ENCODE measurements at places on chromosomes 3 and 15. TPM values are rescaled to one million over a fixed set of nuclear protein-coding genes. Genes with fewer than 3 reads are reported as not detected.

GRCh38 chr15:58293622-58294550, 137.9 kb upstream of the LIPC start:
- H3K4me1 ChIP-seq: peaks cover 3% of the 10 kb centered on the region
- no peak for DNase-seq
- H3K27ac ChIP-seq: no peak overlapping the region
- H3K27me3 ChIP-seq: no peaks in the 10 kb centered on the region
- no peaks in the 10 kb centered on the region for H3K36me3 ChIP-seq

DNA sequence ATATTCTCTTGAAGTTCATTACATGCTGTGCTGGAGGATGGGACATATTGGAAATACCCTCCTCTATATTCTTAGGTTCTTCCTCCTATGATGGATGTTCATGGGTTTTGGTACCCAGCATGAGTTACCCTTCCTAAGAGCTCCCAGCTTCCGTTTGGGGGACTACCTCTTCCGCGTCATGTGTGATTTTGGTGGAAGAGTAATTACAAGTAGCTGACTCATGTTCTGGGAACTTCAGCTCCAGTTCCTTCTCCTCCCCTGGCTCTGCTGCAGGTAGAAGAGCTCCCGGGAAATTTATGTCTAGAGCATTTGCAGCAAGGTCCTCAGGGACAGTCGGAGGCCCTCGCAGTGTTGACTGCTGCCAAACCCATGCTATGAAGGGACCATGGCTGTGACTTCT, 208.8 kb upstream of the IL12A start:
- no peak for DNase-seq
- no peaks in the 10 kb centered on the region for H3K4me1 ChIP-seq
- H3K4me3 ChIP-seq: no peak overlapping the region
- no peak overlapping the region for H3K27ac ChIP-seq
- H3K27me3 ChIP-seq: peaks cover 9% of the 10 kb centered on the region
- no peaks in the 10 kb centered on the region for H3K36me3 ChIP-seq

DNA sequence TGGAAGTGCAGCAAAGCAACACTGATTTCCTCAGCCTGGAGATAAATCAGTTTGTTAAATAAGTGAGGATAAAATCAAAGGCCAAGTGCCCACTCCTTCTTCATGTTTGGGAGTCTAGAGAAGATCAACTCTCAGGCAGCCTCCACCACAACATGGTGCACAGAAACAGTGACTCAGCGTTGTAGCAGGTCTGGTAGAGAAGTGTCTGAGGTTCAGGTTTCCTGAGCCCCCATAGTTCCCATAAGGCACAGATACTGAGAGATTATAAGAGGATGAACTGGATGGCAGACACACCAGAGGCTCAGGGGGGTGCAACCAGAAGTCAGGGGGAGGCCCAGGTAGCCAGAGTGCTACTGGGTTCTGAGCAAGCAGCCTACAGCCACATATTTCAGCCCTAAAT, 166.7 kb downstream of the FRMD5 start:
- H3K4me1 ChIP-seq: no peaks in the 10 kb centered on the region
- H3K4me3 ChIP-seq: no peak overlapping the region

DNA sequence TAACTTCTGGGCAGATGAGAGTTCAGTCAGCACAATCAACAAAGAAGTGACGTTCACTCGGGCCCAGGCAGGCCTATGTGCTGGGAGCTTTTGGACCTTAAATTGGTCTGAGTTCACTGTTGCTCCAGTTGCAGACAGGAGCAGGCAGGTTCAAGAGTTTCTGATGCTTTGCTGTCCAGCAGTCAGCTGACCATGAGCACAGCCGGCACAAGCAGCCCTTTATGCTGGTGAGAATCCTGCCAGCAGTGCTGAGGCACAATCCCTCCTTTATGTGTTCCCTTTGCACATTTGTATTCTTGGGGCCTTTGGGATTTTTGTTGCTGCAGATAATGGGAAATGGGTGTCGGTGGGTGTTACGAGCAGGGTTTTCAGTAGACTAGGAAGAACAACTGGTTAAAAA, 81.2 kb upstream of the GOLGA8J start:
- H3K27me3 ChIP-seq: peaks cover 3% of the 10 kb centered on the region
- H3K4me1 ChIP-seq: no peaks in the 10 kb centered on the region
- no peak for DNase-seq
- H3K4me3 ChIP-seq: no peak overlapping the region
- no peaks in the 10 kb centered on the region for H3K36me3 ChIP-seq
- H3K27ac ChIP-seq: no peak overlapping the region

DNA sequence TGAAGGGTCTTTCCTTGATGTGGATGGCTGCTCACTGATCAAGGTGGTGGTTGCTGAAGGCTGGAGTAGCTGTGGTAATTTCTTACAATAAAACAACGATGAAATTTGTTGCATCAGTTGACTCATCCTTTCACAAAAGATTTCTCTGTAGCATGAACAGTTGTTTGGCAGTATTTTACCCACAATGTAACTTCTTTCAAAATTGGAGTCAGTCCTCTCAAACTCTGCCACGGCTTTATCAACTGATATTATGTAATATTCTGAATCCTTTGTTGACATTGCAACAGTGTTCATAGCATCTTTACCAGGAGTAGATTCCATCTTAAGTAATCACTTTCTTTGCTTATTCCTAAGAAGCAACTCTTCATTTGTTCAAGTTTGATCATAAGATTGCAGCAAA, 252.6 kb downstream of the UBE2E2 start:
- H3K27ac ChIP-seq: no peak overlapping the region
- H3K4me1 ChIP-seq: no peaks in the 10 kb centered on the region
- DNase-seq: no peak
- no peaks in the 10 kb centered on the region for H3K27me3 ChIP-seq
- H3K36me3 ChIP-seq: no peaks in the 10 kb centered on the region

DNA sequence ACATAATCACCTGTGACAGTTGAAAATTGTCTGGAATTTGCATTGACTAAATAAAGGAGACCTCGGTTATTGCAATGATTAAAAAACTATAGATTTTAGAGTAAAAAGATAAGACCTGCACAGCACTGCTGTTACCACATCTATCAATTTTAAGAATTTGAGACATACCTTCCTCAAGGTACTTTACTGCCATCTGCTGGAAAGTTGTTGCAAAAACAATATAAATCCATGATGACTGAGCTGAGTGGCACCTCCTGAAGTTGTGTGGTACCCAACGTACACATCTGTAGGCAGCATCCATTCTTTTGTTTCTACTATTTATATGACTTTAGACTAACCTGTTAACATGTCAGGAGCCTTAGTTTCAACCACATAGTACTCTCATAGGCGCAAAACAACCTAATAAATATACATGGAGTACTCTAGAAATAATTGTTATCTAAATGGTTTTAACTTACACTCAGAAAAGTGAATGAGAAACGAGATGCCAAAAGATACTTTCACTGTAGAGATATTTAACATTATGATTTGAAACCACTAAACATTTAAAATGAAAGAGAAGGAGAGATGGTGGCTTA, 106.7 kb downstream of the GHSR start:
- no peak overlapping the region for H3K27ac ChIP-seq
- H3K27me3 ChIP-seq: no peaks in the 10 kb centered on the region
- no peak overlapping the region for H3K4me3 ChIP-seq
- no peak for DNase-seq
- H3K36me3 ChIP-seq: no peaks in the 10 kb centered on the region

DNA sequence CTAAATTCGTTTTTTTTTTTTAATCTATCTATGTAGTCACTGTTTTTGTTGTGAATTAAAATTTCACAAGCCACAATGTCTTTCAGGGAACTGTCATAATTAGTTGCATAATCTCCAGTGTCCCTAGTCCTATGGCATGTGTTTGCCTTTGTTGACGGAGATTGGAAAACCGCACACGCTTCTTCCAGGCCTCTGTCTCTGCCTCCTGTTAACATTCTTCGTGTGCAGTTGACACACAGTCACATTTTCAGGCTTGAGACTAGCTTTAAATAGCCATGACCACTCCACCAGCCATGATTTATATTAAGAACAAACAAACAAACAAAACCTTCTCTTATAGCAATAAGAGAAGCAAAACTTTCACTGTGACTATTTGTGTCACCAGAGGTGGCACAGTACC, 139.8 kb downstream of the DUT start:
- no peaks in the 10 kb centered on the region for H3K36me3 ChIP-seq
- no peak overlapping the region for H3K4me3 ChIP-seq
- H3K27me3 ChIP-seq: no peaks in the 10 kb centered on the region
- DNase-seq: no peak

- H3K36me3 ChIP-seq: peaks cover 6% of the 10 kb centered on the region
- no peaks in the 10 kb centered on the region for H3K27me3 ChIP-seq
- H3K27ac ChIP-seq: no peak overlapping the region
- no peaks in the 10 kb centered on the region for H3K4me1 ChIP-seq
- H3K4me3 ChIP-seq: no peak overlapping the region
- DNase-seq: no peak
Observed at GRCh38 chr3:114080201-114080600, 23.7 kb downstream of the QTRT2 start.

DNA sequence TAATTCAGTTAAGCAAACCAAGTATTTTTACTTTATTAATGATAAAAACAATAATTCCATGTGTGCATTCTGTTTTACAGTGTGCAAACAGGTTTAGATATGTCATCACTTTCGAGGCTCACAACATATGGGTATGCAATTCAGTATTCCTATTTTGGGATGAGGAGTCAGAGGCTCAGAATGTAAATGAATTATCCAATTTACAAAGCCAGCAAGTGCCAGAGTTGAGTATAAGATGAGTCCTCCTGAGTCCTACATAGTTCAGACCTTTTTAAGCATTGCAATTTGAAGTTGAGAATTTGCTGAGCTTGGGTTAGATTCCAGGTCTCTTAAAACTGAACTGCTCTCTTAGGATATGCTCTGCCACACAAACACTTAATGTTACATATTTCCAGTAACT, 424.2 kb upstream of the ROBO2 start:
- H3K36me3 ChIP-seq: no peaks in the 10 kb centered on the region
- no peaks in the 10 kb centered on the region for H3K27me3 ChIP-seq
- no peak overlapping the region for H3K27ac ChIP-seq
- DNase-seq: no peak

DNA sequence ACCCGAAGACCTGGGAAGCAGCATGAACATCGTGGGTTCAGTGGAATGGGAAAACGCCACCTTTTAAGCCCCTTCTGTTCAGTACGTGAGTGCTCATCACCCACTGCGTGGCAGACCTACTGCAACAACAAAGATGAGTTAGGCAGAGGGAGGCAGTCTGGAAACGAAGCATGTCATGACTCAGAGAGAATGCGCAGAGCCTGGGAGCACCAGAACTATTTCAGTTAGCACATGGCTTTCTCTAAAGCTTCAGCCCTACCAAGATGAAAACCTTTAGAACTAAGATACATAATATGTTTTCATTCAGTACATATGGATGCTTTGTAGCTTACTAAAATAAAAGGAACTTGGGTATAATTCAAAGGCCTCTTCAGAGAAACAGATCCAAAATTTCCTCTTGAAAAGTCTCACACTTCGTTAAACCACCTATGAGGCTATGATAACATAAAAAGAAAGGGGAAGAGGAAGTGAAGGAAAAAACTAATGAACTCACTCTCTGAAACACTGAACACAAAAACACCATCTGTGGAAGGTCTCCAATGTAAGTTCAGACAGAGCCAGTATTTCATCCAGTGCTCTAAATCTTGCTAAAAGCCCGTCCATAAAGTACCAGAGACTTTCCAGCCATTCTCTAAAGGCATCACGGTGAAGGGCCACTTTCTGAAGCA, 140.1 kb downstream of the OCA2 start:
- no peaks in the 10 kb centered on the region for H3K36me3 ChIP-seq
- H3K27ac ChIP-seq: no peak overlapping the region
- no peak overlapping the region for H3K4me3 ChIP-seq
- H3K4me1 ChIP-seq: no peaks in the 10 kb centered on the region

DNA sequence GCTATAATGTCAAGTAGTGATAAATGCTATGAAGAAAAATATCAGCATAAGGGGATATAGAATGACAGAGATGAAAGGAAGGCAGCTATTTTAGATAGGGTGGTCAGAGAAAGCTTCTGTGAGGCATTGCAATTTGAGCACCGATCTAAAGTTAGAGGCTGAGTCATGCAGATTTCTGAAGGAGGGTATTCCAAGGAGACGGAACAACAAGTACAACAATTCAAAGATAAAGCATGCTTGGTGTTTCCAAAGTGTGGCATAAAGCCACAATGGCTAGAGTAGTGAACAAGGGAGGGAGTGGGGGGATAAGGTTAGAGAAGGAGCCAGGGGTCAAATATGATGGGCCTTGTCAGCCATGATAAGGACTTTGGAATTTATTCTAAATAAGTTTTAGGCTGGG, 71.9 kb downstream of the PFN2 start:
- H3K4me3 ChIP-seq: no peak overlapping the region
- H3K27me3 ChIP-seq: no peaks in the 10 kb centered on the region

- no peak overlapping the region for H3K27ac ChIP-seq
- H3K36me3 ChIP-seq: no peaks in the 10 kb centered on the region
- DNase-seq: no peak
- no peak overlapping the region for H3K4me3 ChIP-seq
- no peaks in the 10 kb centered on the region for H3K4me1 ChIP-seq
Observed at GRCh38 chr3:194907811-194908210, 222.1 kb downstream of the FAM43A start.

KLHL6 gene
- 54.1 TPM for total RNA-seq

ZNF660 gene
- 0.79 TPM for total RNA-seq

ESYT3 gene
- 0.10 TPM for total RNA-seq

GOLGA6L9 gene
- total RNA-seq: 4.4 TPM

FOXL2 gene
- total RNA-seq: not detected

TMEM266 gene
- not detected for total RNA-seq
